ENCODE measurements at places on chromosomes 11 and 22. TPM values are rescaled to one million over a fixed set of nuclear protein-coding genes. Genes with fewer than 3 reads are reported as not detected.

The SPTBN2 gene
- total RNA-seq: 1.1 TPM

DNA sequence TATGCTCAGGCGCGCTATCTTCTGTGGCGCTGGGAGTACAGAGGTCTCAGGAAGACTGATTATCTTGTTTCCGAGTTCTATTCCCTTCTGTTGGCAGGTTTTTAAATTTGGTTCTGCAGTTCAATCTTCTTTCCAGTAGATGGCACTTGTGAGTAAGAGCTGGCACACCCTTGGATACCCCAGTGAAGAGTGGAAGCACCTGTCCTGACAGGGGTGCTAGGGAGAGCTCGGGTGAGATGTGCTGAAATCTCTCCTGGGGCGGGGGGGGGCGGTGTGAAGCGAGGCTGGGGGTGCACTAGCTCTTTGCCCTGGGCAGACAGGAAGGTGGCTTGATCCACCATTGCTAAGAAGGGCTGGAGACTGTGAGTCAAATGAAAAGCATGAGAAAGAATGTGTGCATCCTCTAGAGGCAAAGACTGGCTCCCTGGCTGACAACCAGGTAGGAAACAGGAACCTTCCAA, 679.9 kb upstream of the CCDC179 start:
- no peaks in the 10 kb centered on the region for H3K36me3 ChIP-seq
- no peak overlapping the region for H3K27ac ChIP-seq

- H3K4me1 ChIP-seq: no peaks in the 10 kb centered on the region
- H3K4me3 ChIP-seq: peak overlapping the region; percentile 96
- peak; percentile 87 for DNase-seq
Observed at GRCh38 chr22:50341977-50342650, 1.0 kb upstream of the PPP6R2 start.

DNA sequence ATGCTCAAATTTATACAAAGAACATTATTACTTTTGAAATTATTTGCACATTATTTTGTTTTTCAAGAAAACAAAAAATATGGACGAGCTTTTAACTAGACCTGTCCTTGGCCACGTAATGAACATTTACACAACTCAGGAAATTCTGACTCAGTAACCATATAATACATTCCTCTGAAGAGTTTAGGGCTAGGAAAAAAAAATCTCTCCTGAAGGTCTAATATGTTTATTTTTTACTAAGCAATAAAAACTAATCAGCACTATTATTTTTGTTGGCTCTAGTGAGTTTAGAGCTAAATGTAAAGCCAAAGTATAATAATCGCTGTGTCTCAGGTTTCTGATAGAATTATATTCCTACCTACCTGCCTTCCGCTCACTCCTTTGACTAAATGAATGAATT, 187.5 kb downstream of the SWAP70 start:
- no peaks in the 10 kb centered on the region for H3K4me1 ChIP-seq
- H3K4me3 ChIP-seq: no peak overlapping the region
- H3K27ac ChIP-seq: no peak overlapping the region

DNA sequence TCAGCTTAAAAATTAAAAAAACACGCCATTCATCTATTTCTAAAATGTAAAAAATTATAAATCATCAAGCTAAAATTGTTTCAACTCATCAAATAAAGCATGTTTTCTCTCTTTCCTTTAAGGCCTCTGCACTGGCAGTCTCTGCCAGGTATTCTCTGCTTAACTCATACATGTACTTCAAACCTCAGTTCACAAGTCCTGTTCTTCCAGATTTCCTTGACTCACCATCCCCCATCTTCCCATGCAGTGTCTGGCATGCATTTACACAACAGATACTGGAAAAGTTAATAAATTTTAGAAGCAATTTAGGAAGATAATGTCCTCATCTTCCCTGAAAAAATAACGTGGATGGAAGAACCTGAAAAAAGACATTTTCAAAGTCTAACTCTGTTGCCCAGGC, 32.5 kb downstream of the CSTF3 start:
- no peak overlapping the region for H3K27ac ChIP-seq
- H3K36me3 ChIP-seq: no peaks in the 10 kb centered on the region
- H3K27me3 ChIP-seq: no peaks in the 10 kb centered on the region
- no peak for DNase-seq
- no peaks in the 10 kb centered on the region for H3K4me1 ChIP-seq

GRCh38 chr11:15123849-15124248, 9.1 kb downstream of the INSC start:
- no peaks in the 10 kb centered on the region for H3K36me3 ChIP-seq
- H3K4me3 ChIP-seq: no peak overlapping the region
- no peak for DNase-seq
- H3K4me1 ChIP-seq: no peaks in the 10 kb centered on the region
- H3K27me3 ChIP-seq: no peaks in the 10 kb centered on the region
- H3K27ac ChIP-seq: no peak overlapping the region

- H3K4me1 ChIP-seq: no peaks in the 10 kb centered on the region
- no peaks in the 10 kb centered on the region for H3K27me3 ChIP-seq
- H3K27ac ChIP-seq: no peak overlapping the region
- H3K4me3 ChIP-seq: no peak overlapping the region
- no peak for DNase-seq
Observed at GRCh38 chr22:29115682-29116288, 43.0 kb downstream of the KREMEN1 start.

The ISX gene
- total RNA-seq: not detected

- no peaks in the 10 kb centered on the region for H3K4me1 ChIP-seq
- H3K27me3 ChIP-seq: no peaks in the 10 kb centered on the region
- DNase-seq: no peak
Observed at GRCh38 chr11:1467270-1467669, 19.3 kb downstream of the MOB2 start.

DNA sequence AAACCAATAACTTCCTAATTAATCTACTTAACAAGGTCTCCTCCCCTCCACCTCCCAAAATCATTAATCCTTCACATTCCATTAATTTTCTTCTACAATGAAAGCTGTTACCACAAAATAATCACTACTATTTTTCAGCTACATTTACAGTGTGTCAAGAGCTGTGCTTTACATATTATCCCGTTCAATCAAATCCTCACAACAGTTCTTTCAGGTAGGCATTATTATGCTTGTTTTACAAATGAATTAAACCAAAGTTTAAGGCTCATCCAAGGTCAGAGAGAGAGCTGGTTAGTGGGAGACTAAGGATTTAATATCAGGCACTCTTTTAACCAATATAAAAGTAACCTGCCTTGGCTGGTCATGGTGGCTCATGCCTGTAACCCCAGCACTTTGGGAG, 107.4 kb downstream of the SIK3 start:
- H3K27me3 ChIP-seq: no peaks in the 10 kb centered on the region
- H3K4me3 ChIP-seq: no peak overlapping the region
- peak overlapping the region; percentile 52 for H3K27ac ChIP-seq
- no peaks in the 10 kb centered on the region for H3K36me3 ChIP-seq
- H3K4me1 ChIP-seq: peaks cover 24% of the 10 kb centered on the region
- no peak for DNase-seq

The FADD gene
- 33.1 TPM for total RNA-seq

- DNase-seq: no peak
- no peaks in the 10 kb centered on the region for H3K4me1 ChIP-seq
Observed at GRCh38 chr11:107591378-107592230, 657 bp downstream of the ELMOD1 start.

The MS4A4A gene
- total RNA-seq: 9.8 TPM

GRCh38 chr11:46560300-46560991, 33.4 kb downstream of the AMBRA1 start:
- H3K27me3 ChIP-seq: no peaks in the 10 kb centered on the region
- peak overlapping the region; percentile 83 for H3K27ac ChIP-seq
- H3K36me3 ChIP-seq: no peaks in the 10 kb centered on the region
- DNase-seq: no peak

GRCh38 chr11:134333312-134333711, 1.5 kb downstream of the GLB1L2 start:
- no peak overlapping the region for H3K4me3 ChIP-seq
- no peak for DNase-seq
- no peaks in the 10 kb centered on the region for H3K27me3 ChIP-seq

The CRYBB3 gene
- total RNA-seq: 0.66 TPM

DNA sequence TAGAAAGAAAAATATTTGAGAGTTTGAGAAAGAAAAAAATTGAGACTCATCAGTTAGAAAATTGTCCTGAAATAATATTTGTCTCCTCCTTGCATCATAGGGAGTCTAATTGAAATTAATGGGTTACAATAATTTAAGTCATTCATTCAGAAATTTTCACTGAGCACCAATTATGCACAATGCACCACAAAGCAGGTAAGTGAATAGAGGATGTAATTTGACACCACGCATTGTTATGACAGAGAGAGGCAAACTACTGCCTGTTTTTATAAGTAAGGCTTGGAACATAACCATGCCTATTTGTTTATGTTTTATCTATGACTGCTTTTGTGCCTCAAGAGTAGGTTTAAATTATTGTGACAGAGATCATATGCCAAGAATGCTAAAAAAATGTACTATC, 537.9 kb upstream of the FAT3 start:
- H3K4me1 ChIP-seq: no peaks in the 10 kb centered on the region
- H3K36me3 ChIP-seq: no peaks in the 10 kb centered on the region
- no peak for DNase-seq
- H3K27me3 ChIP-seq: no peaks in the 10 kb centered on the region
- no peak overlapping the region for H3K4me3 ChIP-seq
- H3K27ac ChIP-seq: no peak overlapping the region

DNA sequence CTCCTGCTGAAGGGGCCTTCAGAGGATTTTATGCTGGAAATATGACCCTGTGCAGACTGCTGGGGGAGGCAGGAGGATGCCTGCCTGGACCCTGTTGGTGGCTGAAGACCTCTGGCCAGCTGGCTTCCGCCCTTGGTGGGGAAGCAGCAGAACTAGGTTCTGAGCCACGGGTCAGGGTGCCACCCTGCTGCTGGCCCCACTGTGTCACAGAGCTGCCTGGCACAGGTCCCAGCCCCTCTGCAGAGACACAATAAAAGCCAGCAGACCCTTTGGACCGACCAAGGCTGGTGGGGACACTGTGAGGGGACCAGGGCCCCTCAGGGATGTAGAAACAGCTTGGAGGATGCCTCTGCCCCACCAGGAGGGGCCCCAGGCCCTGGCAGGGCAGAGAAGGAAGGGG, 6.9 kb upstream of the SREBF2 start:
- no peak overlapping the region for H3K4me3 ChIP-seq
- no peaks in the 10 kb centered on the region for H3K27me3 ChIP-seq
- no peak overlapping the region for H3K27ac ChIP-seq
- no peak for DNase-seq
- H3K4me1 ChIP-seq: no peaks in the 10 kb centered on the region

DNA sequence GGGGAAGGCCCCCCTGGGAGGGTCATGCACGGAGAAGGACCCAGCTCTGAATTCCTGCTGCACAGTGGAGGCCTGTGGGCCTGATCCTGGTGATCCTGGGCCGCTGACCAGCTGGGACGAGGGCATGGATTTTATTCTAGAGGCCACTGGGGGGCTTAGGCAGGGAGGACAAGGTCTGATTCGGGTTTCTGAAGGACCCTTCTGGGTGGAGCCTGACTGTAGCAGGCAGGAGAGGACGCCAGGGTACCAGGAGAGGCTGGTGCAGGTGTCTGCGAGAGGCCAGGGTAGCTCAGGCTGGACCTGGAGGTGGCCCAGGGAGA, 31.3 kb downstream of the MPPED1 start:
- DNase-seq: no peak
- no peak overlapping the region for H3K4me3 ChIP-seq
- no peak overlapping the region for H3K27ac ChIP-seq

The SESN3 gene
- total RNA-seq: 28.2 TPM

The WBP2NL gene
- 2.0 TPM for total RNA-seq

The KCNE3 gene
- total RNA-seq: 4.7 TPM

The PIK3C2A gene
- 86.3 TPM for total RNA-seq

DNA sequence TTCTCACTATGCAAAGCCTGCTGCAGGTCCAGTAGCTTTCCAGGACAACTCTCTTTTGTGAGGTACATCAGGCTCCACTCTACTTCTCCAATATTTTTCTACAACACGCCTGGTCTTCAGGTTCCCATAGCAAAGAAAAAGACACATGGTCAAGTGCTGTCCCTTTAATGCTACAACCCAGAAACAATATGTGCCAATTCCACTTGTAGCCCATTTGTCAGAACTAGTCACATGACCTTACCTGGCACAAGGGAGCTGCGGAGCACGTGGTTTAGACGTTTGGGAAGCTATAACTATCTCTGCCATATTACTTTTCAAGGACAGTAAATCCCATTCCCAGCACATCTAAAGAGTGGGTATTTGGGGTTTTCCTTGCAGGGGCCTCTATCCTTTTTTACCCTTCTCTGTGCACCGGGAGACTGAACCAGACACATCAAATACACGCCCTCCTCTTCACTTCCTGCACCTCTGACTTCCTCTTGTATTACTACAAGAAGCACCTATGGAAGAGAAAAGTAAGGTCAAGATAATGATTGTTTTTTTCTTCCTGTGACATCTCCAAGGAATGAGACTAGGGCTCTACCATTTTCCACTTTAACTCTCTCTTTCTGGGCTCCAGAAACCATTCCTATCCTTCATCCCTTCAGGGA, 237.6 kb downstream of the ETS1 start:
- DNase-seq: no peak
- H3K27ac ChIP-seq: no peak overlapping the region
- no peaks in the 10 kb centered on the region for H3K27me3 ChIP-seq
- H3K36me3 ChIP-seq: no peaks in the 10 kb centered on the region

DNA sequence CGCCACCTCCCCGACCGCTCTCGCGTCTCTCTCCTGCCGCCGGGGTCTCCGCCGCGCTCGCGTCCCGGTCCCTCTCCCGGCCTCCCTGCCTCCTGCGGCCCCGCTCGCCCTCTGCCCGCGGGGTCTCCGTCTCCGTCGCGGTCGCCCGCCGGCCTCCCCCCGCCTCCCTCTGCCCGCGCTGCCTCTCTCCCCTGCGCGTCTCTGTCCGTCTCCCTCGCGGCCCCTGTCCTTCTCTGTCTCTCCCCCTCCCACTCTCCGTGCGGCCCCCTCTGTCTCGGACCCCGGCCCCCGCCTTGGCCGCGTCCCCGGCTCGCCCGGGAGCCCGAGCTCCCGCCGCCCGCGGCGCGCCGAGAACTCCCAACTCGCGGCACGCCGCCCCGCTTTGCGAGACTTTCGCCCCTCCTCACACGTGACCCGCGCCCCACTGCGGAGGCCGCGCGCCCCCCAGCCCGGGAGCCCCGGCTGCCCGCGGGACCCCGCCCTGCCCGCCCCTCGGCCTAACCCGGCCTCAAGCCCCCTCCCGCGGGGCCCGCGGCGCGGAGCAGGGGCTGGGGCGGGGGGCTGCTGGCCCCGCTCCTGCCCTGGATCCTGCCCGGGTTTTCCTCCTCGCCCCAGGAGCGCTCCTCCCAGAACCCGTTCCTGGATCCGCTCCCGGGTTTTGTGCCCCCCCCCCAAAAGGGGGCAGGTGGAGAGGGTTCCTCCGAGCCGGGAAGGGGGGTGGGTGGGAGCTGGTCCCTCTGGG, 702 bp upstream of the KCNJ4 start:
- H3K27ac ChIP-seq: no peak overlapping the region
- H3K4me1 ChIP-seq: no peaks in the 10 kb centered on the region
- peaks cover 5% of the 10 kb centered on the region for H3K27me3 ChIP-seq
- H3K36me3 ChIP-seq: no peaks in the 10 kb centered on the region

DNA sequence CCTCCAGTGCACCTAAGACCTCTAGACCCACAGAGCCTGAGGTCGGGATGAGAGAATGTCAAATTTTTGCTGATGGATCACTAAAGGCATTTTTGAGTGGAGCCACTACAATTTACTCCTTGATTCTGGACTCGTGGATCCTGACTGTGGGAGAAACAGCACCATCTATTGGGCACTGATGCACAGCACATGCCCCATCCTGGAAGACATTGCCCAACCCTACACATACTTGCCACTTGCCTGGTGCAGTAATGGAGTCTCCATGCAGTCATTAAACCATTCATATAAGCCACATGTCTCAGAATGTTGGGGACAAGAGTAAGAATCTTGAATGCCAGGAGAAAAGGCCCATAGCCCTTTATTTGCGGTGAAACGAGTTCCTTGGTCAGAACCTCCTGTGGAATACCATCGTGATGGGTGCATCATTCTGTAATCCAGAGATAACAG, 103.9 kb downstream of the GGTLC2 start:
- peaks cover 4% of the 10 kb centered on the region for H3K27me3 ChIP-seq
- H3K27ac ChIP-seq: no peak overlapping the region
- H3K36me3 ChIP-seq: no peaks in the 10 kb centered on the region

All from breast epithelium (tissue), 4 donors.